Skin of body (tissue), 3 donors: ENCODE measurements at places on chromosomes 3 and 15.

- DNase-seq: peak; percentile 55
These were observed 135.8 kb downstream of the CHSY1 start for GRCh38 chr15:101115786-101116680.

- peak; percentile 63 for DNase-seq
These were observed 125.8 kb upstream of the GALNT15 start for GRCh38 chr3:16048435-16049318.

GRCh38 chr3:169527507-169527906 is 136.0 kb downstream of the MECOM start:
- no peak for DNase-seq

GRCh38 chr15:65653341-65653740 is 31.6 kb downstream of the SLC24A1 start:
- no peak for DNase-seq

DNA sequence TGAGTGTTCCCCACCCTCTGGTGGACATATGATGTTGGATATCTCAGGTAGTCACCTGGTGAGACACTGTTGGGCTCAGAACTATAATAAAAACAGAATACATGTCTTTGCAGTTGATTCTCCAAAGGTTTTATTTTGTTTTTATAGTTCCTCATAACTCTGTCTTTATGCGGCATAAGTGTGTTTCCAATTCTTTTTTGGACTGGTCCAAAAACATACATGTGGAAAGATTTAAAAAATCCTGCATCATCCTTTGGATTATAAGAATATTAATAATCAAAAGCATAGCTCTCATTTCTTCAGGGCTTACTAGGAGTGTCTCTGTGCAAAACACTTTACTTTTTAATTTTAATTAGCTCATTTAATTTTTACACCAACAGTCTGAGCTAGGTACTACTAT is 71.0 kb upstream of the ANKRD34C start:
- DNase-seq: peak; percentile 35

- no peak for DNase-seq
These were observed 228.2 kb upstream of the TPRG1 start for GRCh38 chr3:188943591-188943990.

GRCh38 chr3:38214560-38214959 is 49.2 kb downstream of the OXSR1 start:
- no peak for DNase-seq

GRCh38 chr3:123621850-123622189 is 37.0 kb upstream of the HACD2 start:
- DNase-seq: no peak

GRCh38 chr3:128603811-128604775 is 46.5 kb downstream of the RPN1 start:
- no peak for DNase-seq

DNA sequence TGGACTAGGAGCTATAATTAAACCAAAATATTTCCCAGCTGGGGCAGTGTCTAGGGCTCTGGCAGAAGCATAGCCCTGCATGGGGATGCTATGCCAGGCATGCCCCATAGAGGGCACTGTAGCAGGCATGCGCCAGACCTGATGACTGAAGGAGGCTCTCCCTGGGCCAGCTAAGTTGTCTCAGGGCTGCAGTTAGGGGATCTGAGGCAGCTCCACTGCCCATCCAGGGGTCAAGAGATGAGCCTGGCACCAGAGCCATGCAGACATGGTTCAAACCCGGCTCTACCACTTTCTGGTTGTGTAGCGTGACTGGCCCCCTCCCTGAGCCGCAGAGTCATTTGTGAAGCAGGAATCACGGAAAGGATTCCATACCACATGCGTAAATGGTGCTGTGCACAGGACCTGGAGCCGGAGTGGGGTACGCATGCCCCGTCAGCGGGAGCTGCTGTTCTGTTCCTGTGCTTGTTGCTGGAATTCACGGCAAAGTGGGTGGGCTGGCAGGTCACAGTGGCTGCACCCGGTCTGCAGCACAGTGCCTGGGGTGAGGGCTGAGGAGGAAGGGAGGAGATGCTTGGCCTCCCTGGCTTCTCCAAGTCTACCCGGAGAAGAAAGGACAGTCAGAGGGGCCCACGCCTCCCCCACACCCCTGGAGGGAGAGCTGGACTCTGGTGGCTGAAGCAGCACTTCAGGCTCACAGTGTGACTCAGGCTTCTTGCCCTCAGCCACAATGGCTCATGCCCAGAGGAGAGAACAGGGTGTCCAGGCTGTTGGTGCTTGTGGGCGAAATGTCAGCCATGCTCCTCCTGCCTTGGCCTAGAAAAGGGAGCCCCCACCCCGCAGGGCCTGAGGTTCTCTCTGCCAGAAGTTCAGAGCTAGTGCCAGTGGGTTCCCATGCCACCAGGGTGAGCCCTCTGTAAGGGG is 43.1 kb downstream of the DNASE1L3 start:
- peak; percentile 34 for DNase-seq

DNA sequence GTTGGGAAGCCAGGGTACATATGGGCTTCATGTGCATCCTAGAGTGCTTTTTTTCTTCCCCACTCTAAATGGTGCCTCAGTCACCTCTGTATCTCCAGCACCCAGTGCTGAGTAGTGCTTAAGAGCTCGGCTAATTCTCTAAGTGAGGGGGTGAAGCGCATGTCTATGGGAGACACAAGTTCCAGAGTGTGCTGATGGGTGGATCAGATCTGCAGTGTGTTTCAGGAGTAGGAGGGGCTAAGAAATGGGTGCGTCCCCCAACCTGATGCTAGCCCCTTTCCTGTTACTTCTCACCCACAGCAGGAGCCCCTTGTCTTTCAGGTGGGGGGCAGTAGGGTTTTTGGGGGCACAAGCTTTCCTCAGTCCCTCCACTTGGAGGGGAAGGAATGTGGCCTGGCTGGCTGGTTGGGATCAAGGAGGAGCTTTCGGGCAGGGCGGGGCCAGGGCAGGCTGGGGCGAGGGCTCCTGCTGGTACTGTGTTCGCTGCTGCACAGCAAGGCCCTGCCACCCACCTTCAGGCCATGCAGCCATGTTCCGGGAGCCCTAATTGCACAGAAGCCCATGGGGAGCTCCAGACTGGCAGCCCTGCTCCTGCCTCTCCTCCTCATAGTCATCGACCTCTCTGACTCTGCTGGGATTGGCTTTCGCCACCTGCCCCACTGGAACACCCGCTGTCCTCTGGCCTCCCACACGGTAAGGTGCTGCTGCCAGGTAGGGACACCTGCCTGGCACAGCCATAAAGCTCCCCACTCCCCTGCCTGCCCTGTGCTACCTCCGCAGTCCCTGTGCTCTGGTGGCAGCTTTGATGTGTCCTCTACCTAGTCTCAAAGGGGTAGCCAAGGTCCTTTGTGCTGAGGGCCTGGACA is at the start of gene IL17RE:
TSS of gene IL17RE (plus strand) at position 477 of the 866 bp plus-strand sequence. CDS start at position 562, 85 bp downstream.
- no peak for DNase-seq

DNA sequence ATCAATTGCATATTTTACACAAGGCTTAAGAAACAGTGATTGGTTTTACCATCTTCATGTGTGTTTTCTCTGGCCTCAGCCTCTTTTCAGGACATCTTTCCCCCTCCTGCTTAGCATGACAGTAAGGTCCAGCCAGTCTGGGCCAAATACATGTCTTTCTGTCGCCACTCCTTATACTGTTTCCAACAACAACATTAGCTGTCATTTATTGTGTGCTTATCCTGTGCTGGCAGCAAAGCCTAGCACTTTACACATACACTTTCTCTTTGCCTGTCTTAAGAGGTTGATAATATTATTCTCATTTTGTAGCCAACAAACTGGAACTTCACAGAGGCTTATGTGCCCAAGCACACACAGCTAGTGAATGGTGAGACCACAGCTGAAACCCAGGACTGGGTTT is 37.8 kb downstream of the B3GALNT1 start:
- no peak for DNase-seq

- no peak for DNase-seq
These were observed 37.4 kb downstream of the TFRC start for GRCh38 chr3:196044513-196044912.

DNA sequence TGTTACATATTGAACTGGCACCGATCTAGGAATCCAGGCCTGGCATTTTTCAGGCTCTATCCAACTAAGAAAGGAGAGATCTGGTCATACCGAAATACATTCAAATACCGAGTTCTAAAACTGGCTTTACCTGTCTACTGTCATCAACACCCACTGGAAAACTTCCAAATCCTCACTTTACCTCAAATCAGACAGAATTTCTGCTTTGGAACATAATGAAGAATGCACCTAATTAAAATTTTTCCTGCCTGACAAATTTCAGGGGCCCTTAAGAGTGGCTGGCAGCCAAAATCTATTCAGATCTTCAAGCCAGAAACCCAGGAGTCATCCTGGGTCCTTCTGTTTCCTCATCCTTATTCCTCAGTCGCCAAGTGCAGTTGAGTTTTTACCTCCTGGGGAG is 198.6 kb upstream of the FEZF2 start:
- no peak for DNase-seq

DNA sequence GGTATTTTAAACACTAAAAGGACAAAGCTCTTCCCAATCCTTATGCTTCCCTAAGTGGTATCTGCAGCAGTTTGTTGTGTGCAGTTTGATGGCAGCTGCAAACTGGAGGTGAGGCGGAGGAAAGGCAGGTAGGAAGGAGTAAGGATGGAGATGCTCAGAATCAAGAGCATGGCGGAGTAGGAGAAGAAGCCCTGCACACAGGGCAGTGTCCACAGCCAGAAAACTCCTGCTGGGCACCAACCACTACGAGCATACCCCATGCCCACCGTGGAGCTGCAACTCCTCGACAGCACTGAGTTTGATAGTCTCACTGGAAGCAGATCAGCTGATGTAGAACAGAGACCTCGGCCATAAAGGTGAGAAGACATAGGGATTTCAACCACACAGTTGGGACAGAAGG is 30.3 kb upstream of the ESYT3 start:
- no peak for DNase-seq
